Stimulated activated CD8-positive, alpha-beta memory T cell treated with anti-CD3 and anti-CD28 coated beads, Interleukin-7, amount 100 ng/mL, for 4 hours (primary cell): ENCODE measurements at places on chromosomes 2 and 18.
A peak's percentile ranks its signal among the peaks of the same experiment; 100 is the strongest.

DNA sequence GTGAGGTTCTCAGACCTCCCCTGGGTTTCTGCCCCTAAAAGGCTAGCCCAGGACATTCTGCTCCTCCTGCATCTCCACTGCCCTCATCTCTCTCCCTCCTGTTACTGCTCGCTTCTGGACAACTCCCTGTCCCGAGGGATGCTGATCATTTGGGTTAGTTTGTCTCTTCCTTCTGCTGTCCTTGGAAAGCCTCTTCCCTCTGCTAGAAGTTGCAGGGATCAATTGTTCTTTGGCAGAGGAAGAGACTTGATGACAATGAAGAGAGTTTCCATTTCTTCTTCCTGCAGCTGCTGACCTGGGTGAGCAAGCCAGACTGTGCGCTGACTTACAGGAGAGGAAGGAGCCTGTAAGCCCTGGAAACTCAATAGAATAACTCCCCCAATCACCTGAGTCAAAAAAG lies 68.9 kb downstream of the RDH14 start:
- no peak for DNase-seq

DNA sequence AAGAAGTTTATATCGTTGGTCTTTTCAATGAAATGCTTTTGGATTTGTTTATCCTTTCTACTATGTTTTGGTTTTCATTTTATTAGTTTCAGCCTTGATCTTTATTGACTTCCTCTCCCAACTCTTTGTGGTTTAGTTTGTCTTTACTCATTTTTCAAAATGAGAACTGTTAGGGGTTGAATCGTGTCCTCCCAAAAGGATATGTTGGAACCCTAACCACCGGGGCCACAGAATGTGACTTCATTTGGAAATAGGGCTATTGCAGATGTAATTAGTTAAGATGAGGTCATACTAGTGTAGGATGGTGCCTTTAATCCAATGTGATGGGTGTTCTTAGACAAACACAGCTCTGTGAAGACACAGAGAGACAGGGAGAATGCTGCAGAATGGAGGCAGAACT lies 60.4 kb upstream of the IL1R2 start:
- no peak for DNase-seq

GRCh38 chr18:63322908-63323634 lies 3.5 kb upstream of the BCL2 start:
- peak; percentile 38 for DNase-seq

DNA sequence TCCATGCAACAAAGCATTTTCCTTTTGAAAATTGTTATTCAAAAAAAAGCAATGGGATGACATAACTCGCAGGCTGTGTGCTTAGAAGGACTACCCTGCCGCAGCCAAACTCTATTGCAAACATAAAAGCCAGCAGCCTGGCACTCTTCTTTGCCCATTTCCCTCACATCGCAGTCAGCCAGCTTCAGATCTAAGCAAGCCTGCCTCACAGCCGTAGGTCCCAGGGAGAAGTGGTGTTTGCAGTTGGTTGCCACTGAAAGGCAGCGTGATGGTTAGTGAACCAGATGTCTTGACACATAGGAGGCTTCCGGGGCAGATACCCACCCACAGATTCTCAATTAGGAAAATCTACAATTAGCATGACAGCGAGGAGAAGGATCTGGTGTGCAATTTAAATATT lies 655.2 kb downstream of the RNF144A start:
- DNase-seq: peak; percentile 8

DNA sequence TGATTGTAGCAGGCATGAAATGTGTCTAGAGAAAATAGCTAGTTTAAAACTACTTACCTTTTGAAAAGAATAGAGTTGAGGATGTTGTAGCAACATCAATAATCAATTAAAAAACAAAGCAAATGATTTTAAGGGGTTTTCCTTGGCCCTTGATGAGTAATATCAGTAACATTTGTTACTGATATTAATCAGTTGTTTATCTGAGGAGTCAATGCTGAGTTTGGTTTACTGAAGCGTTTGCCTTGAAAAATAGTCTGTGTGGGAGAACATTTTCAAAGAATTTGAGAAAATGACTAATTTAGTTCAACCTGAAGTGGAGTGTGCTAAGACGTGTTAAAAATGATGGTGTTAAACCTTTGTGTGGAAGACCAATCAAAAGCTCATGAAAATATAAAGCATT lies 9.3 kb downstream of the PTH2R start:
- DNase-seq: no peak

DNA sequence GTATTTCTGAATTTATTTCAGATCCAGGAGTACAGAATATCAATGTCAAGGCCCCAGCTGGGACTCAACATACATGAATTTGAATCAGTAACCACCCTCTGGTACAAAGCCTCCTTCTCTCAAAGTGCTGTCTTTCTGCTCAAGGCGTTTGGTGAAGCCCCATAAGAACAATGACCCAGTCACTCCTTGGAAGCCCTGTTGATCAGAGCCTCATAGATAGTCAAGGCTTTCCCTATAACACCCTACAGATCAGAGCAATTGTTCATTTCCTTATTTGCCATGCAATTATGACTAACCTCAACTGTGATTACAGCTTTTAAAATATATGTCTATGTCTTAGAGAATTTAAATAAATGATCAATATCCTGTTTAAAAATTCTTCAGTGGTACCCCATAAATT lies 159.1 kb upstream of the CREB1 start:
- no peak for DNase-seq

GRCh38 chr2:104562537-104562936 lies 291.4 kb upstream of the POU3F3 start:
- DNase-seq: no peak

- no peak for DNase-seq
Measured at GRCh38 chr2:142777742-142778141, 99.7 kb upstream of the KYNU start.

GRCh38 chr2:212858496-212858895 lies 292.9 kb downstream of the IKZF2 start:
- no peak for DNase-seq

GRCh38 chr2:86628091-86628522 lies 4.4 kb upstream of the RNF103 start:
- DNase-seq: no peak

- DNase-seq: no peak
Measured at GRCh38 chr2:56898986-56899385, 715.2 kb downstream of the CCDC85A start.

- DNase-seq: no peak
Measured at GRCh38 chr2:167369083-167369482, 480.8 kb downstream of the XIRP2 start.

DNA sequence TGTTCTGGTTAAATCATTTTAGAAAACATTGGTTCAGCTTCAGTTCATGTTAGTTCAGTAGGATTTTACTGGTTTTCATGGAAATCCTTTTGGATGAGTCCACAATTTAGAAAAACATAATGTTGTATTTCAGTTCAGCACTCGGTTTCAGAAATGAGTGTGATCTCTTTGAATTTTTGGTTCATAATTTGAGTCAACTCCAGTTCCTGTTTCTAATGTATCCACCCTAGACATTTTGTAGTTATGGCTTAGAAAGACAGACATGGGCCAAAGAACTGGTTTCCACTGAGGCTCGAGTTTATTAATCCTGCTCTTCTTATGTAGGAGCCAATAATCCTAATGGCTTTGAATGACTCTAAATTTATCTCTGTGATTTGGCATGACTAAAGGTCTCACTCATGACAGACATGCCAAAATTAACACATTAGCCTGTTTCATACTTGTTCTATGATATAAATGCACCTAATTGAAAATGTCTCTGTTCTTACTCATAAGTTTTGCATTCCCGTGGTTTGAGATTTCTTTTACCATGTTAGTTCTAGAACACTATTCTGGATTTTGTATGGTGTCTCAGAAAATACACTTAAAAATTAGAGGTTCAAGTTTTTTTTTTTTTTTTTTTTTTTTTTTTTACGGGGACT lies 82.3 kb upstream of the SPRED2 start:
- DNase-seq: no peak

GRCh38 chr2:42168459-42169099 lies 574 bp upstream of the EML4 start:
- DNase-seq: no peak

GRCh38 chr2:42230891-42231290 lies 61.7 kb downstream of the EML4 start:
- DNase-seq: no peak

DNA sequence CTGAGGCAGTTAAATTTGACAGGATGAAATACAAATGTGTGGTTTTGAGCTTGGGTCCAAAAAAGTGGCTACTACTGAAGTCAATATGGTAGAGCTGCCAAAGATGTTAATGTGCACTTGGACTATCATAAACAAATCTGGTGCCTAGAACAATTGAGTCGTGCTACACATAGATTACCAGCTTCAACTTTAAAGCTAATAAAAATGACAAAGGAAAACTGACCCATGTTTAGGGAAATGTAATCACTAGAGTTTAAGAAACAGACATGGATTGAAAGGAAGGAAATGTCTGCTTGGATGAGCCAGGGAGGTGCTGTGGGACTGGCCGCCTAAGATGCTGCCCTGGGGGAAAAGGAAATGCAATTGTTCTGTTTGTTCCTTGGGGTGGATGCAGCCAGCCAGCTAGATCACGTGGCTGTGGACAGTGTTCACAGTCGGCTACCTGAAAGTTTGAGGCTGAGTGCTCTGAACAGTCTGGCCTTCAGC lies 36.6 kb downstream of the CYB5A start:
- no peak for DNase-seq

DNA sequence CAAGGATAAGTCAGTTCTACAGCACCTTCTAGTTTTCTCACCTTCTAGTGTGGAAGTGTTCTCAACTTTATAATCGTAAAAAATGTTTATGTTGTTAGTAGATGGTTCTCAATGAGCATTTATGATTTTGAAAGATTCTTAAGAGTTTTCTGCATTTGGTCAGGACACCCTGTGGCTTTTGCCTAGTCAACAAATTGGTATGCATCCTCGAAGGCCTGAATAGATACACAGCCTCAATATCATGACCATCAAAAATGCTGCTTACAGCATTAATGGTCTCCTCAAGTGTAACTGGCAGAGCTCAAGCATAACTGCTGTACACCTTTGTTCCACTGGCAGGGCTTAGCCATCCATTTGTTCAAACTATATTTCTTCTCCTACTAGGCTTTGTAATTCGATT lies 96.7 kb downstream of the CRACDL start:
- DNase-seq: no peak

GRCh38 chr2:152022090-152022489 lies 76.8 kb downstream of the CACNB4 start:
- no peak for DNase-seq

GRCh38 chr18:64409511-64409910 lies 260.6 kb upstream of the LINC00305 start:
- no peak for DNase-seq
